Activated CD4-positive, alpha-beta T cell treated with anti-CD3 and anti-CD28 coated beads, Interleukin-2, Interleukin-6, amounts not matched to agents 100 ng/mL and 50 ng/mL, durations not matched to agents 16 hours and 8 hours (primary cell): ENCODE measurements at places on chromosomes 7 and 10.

DNA sequence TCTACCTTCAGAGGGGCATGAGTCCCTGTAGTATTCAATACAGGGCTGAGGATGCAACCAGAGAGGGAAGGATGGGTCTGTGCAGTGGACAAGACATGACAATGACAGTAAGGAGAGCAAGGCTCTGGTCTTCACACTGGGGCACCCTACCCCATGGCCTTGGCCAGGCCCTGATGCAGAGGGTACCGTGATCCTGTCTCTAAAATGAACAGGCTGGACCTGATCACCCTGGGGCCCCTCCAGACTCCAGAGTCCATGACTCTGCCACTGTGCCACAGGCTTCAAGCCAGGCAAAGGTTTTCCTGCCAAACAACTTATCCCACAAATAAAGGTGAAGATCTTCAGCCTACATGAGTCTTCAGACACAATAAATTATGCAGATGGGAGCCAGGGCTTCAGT lies 4.9 kb downstream of the MAT1A start:
- DNase-seq = no peak

DNA sequence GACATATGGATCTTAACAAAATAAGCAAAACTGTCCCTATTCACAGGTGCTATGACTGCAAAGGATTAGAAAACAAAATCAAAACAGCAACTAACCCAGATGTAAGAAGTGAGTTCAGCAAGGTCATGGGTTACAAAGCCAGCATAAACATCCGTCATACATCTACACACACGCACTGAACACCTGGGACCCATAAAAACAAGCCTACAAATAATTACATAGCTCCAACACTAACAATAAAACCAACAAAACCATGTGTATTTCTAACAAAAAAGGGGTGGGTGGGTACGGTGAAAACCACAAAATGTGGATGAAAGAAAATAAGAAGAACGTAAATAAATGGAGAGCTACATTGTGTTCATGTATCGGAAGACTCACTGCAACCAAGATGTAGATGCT lies 256.8 kb downstream of the ELFN1 start:
- DNase-seq = no peak

GRCh38 chr7:33072471-33072870 lies 9.9 kb upstream of the NT5C3A start:
- no peak for DNase-seq

- DNase-seq = no peak
Observed at GRCh38 chr10:91589015-91589657, 43.7 kb downstream of the PPP1R3C start.

GRCh38 chr7:41979834-41980307 lies 257.1 kb downstream of the GLI3 start:
- peak; percentile 7 for DNase-seq

- DNase-seq = no peak
Observed at GRCh38 chr7:157021871-157022680, 11.6 kb upstream of the MNX1 start.

GRCh38 chr7:151558575-151558974 lies 38.9 kb upstream of the RHEB start:
- no peak for DNase-seq

- no peak for DNase-seq
Observed at GRCh38 chr10:90032519-90032918, 331.1 kb downstream of the KIF20B start.

- no peak for DNase-seq
Observed at GRCh38 chr10:72904806-72905205, 11.3 kb downstream of the OIT3 start.

- DNase-seq = no peak
Observed at GRCh38 chr10:3848005-3848774, 63.2 kb upstream of the KLF6 start.

DNA sequence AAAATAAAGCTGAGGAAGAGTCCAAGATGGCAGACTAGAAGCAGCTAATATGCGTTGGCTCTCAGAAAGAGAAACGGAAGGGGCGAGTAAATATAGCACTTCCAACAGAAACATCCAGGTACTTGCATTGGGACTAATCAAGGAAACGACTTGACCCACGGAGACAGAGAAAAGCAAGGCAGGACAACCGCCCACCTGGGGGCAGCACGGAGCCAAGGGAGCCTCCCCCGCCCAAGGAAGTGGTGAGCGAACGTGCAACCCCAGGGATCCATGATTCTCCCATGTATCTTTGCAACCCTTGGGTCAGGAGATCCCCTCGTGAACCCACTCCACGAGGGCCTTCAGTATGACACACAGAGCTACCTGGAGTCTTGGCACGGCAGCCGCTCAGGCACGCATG lies 45.4 kb upstream of the GRM3 start:
- DNase-seq = no peak

DNA sequence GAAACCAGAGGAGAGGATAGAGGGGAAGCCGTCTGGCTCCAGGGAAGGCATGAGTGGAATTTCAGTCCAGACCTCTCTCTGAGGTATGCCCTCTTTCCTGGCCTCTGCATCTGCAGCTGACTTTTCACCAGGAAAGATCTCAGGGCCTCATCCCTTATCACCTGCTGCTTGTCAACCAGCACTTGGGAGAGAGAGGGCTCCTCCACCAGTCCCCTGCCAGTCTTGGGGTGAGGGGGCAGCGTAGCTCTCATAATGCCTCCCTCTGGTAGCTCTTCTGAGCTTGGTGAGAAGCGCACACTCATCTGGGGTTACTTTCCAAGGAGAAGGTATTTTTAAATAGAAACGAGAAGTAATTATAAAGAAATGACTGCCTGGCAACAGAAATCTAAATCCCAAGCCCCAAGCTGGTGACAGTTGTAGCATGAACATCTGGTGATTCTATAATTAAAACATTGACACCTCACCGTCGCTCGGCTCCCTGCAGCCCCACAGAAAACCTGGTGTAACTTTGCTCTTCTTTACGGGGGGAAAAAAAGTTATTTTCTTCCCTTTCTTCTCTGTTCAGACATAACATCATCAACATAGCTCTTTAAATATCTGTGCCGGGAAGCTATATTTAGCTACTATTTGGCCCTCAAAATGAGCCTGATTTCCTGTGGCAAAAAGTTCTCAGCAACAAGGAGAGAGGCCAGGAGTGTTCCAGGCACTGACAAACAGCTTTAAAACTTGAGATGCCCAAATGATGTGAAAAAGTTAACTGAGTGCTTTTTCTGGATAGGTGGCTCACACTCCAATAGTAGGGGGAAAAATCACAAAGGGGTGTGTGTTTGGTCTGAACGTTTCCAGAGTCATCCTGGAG lies 26.9 kb downstream of the HIP1 start:
- DNase-seq = no peak

DNA sequence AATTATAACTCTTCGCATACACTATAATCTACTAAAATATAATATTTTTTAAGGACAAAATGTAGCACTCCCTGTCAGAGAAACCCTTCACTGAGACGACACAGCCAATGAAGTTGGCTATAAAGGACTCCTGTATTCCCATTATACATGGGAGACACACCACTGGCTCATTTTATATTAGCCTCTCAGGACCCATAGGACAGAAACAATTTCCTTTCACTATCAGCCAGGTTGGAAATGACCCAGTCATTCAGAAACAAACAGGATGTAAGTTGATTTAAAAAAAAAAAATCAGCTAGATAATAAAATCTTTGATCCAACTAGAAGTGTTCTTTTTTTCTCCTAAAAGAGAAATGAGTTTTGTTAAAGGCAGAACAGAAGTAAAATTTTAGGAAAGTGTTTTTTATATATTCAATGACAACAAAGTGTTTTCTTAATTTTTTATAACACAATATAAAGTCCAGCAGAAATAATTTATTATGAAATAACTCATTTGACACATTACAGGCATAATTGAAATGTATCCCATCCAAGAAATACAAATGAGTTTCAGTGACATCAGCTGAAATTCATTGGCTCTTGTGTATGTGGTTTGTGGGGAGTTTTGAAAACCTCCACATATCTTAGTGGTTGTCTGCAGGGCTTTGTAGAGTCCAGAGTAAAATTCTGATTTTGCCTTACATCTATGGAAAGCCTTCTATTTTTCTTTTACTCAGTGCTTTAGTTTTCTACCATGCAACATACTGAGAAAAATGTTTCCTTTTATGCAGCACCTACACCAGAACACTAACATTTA lies 64.1 kb downstream of the CTTNBP2 start:
- DNase-seq = no peak

- no peak for DNase-seq
Observed at GRCh38 chr7:53398566-53398965, 363.1 kb downstream of the POM121L12 start.

DNA sequence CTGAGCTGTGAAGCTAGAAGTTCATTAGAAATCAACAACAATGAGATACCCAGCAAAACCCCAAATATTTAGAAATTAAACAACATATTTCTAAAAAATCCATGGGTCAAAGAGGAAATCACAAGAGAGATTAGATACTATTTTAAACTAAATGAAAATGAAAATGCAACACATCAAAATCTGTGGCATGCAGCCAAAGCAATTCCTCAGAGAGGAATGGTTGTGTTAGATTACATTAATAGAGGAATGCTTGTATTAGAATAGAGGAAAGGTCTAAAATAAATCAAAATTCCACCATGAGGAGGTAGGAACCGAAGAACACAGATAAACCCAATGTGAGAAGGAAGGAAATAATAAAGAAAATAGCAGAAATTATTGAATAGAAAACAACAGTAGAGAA lies 642.1 kb upstream of the GALNT17 start:
- no peak for DNase-seq

GRCh38 chr7:28037220-28038010 lies 143.2 kb downstream of the JAZF1 start:
- DNase-seq = peak; percentile 89

DNA sequence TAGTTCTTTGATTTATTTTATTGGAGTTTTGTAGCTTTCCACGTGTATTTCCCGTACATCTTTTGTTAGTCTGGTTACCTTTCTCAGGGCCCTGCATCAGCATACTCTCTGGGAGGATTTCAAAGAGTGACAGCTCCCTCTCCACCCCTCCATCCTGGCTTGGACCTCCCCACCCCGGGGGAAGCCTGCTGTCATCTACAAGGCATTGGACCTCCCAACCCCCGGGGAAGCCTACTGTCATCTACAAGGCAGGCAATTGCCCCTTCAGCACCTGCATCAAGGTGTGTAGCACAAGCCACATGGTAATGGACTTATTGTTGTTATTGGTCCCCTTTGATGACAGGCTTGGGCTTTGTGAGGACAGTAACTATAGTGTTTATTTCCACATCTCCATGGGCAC lies 390.1 kb downstream of the TCERG1L start:
- DNase-seq = no peak

DNA sequence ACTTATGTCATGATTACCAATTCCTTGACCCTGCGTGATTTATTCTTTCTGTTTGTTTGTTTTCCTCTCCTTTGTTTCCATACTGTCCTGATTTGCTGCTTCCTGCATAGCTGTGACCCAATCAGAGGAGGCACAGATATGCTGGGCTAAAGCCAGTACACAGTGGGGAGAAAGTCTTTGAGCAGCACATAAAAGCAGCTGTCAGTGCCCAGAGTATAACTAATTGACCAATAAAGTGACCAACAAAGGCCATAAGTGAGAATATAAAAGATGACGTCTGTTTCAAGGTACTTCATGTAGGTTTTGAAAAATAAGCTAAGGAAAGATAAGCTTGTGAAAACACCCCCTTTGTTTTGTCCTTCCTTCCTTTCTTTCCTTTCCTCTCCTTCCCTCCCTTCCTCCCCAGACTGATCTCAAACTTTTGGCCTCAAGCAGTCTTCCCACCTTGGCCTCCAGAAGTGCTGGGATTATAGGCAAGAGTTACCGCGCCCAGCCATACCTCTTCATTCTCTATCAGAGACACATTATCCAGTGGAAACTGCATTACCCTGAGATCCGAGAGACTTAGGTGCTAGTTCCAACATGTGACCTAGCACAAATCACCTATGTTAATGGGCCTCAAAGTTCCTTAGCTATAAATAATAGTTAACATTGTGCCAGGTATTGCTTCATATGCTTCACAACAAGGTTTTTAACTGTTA lies 17.0 kb downstream of the BCAP29 start:
- DNase-seq = no peak
